Activated naive CD4-positive, alpha-beta T cell (primary cell): ENCODE measurements at places on chromosomes 1 and 21.

- no peak for DNase-seq
Measured at GRCh38 chr1:239458144-239458500, 71.8 kb downstream of the CHRM3 start.

GRCh38 chr1:227560393-227561173, 2.8 kb upstream of the ZNF678 start:
- no peak for DNase-seq

DNA sequence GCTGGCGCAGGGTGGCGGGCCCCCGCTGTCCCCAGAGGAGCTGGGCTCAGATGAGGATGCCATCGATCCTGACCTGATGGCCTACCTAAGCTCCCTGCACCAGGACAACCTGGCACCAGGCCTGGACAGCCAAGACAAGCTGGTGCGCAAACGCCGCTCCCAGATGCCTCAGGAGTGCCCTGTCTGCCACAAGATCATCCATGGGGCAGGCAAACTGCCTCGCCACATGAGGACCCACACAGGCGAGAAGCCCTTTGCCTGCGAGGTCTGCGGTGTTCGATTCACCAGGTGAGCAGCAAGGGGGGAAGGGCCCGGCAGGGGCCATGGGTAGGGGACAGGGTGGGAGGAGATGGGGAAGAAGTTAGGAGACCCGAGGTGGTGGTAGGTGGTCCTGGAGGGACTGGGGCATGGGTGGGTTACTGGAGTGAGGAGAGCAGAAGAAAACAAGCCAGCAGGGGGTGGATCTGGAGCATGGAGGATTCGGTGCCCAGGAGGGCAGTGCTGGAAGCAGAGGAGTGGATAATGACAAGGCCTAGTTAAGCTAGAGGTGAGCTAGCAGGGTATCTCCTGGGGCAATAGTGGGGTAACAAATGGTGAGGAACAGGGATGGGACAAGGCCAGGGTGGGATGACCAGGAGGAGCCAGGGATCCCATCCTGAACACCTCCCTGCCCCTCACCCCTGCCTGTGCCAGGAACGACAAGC, 13.1 kb downstream of the ZBTB7B start:
- DNase-seq: no peak

GRCh38 chr1:160935527-160936258, 18.9 kb downstream of the ITLN2 start:
- no peak for DNase-seq

GRCh38 chr1:20584890-20585289, 4.0 kb upstream of the CDA start:
- DNase-seq: no peak

DNA sequence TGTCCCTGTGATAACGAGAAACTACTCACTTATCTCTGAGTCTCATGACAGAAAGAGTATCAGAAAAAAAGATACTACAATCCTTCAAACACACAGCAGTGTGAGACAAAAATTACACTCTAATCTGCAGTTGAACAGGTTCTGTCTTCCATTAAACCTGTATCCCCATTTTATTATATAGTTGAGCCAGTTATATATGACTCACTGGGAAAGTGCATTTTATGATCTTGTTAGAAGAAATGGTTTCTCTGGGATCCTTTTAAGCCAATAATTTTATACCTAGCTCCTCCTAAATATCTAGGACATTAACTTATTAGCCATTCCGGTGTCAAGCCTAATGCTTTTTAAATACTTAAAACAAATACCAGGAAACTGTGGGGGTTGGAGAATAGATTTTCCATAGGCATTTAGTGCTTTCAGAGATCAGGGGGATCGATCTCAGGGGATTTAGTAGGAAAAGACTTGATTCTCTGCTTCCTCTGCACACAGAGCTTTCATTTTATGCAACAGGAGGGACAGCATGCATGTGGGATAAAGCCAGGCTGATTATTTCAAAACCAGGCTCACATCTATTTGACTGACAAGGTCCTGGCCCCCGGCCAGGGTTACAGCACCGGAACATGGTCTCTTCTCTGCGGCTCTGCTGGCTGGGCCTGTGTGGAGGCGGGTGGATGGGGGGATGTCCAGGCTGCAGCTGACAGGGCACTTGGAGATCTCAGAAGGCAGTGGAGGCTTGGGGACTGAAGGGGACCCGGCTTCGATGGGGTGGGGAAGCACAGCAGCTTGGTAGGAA, 310.6 kb downstream of the DISC1 start:
- DNase-seq: no peak

DNA sequence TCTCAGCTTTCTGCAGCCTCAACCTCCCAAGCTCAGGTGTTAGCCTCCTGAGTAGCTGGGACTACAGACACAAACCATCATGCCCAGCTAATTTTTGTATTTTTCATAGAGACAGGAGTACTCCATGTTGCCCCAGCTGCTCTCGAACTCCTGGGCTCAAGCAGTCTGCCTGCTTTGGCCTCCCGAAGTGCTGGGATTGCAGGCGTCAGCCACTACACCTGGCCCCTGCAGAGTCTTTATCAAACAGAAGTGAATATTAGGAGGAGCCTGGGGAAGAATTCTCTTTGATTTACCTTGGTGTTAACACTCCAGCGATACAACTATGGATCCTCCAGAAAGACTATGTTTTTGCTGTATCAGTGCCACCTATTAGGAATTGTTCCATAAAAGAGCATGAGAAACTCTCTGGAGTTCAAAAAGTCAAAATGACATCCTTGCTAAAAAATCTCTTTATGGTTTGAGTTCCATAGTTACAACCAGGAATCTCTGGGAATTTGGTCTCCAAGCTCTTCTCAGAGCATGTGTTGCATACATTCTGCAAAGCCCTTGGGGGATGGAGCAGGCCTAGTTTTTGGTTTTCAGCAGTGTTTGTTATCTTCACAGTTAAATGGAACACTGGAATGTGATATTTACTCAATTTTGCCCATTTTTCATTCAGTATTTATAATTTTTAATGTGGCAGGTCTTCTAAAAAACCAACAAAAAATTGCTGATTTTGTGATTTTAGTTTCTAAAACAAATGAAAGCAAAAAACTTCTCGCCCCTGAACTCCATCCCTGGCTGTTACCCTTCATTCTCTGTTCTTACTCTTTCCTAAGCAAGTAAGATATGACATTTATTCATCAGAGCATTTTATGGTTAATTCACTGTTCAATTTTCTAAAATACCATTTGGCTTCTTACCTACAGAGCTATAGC, 77.3 kb downstream of the OLFML2B start:
- no peak for DNase-seq

DNA sequence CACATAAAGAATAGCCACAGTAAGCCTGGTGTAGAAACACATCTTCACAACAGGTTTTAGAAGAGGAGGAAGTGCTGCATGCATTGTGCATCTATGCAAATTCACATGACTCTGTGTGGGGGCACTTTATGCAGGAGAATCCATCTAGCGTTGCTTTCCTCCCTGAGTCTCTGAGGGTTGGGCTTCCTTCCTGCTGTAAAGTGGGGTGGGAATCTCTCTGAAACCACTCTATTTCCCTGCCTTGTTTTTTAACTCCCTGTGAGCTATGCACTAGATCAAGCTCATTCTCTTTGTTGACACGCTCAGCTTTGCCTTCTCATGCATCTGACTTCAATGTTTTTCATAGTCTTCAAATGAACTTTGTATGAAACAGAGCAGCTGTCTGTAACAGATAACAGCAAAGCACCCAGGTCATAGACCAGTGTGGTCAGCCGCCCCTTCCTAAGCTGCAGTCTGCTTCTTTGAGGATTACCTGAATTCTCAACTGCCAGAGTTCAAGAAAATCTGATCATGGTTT, 102.7 kb upstream of the DPH5 start:
- no peak for DNase-seq

GRCh38 chr1:208499026-208499425, 254.8 kb upstream of the PLXNA2 start:
- no peak for DNase-seq

- DNase-seq: no peak
Measured at GRCh38 chr1:91828583-91829281, 57.2 kb downstream of the TGFBR3 start.

DNA sequence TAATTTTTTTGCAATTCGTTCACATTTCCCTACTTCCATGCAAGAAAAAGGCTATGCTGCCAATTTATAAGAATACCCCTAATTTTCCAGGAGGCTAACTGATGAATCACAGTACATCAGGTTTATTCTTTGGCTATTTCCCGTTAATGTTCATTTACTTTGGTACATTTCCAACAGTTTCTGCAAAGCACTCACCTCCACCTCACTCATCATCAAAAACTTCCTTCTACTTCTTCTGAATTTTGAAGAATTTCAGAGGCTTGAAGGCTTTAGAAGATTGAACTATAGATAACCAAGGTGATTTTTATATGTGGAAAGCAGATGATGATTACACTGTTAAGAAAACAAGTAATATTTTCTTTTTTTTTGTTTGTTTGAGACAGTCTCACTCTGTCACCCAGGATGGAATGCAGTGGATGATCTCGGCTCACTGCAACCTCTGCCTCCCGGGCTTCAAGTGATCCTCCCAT, 60.5 kb upstream of the HP1BP3 start:
- DNase-seq: no peak

DNA sequence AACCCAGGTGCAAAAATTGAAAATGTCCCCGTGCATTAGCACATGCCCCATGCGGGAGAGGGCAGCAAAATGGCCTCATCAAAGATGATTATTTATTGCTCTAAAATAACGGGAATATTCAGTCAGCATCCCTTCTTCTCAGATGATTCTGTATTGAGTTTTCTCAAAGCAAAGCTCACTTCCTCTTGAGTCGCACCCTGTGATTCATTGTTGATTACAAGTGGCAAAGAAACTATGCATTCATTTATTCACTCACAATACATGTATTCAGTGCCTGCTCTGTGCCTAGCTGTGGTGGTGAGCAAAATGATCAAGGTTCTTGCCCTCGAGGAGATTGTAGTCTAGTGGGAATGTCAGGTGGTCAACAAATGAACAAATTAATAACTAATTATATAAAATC, 226.0 kb upstream of the KAZN start:
- DNase-seq: no peak

DNA sequence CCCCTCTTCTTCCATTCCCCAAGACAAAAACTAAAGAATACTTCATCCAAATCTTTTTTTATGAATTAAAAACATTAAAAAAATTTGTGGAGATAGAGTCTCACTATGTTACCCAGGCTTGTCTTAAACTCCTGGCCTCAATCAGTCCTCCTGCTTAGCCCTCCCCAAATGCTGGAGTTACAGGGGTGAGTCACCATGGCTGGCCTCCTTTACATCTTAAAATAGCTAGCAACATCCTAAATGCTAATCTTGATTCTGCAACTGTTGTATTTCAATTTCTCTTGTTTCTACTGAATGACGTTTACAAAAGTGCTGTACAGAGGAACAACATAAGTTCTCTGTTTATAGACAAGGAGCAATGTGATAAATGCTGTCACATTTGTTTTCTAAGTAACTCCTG, 483.5 kb downstream of the ADGRL2 start:
- DNase-seq: no peak

- no peak for DNase-seq
Measured at GRCh38 chr1:180228648-180229482, 1.2 kb upstream of the LHX4 start.

GRCh38 chr1:170410401-170411166, 121.4 kb upstream of the GORAB start:
- no peak for DNase-seq

DNA sequence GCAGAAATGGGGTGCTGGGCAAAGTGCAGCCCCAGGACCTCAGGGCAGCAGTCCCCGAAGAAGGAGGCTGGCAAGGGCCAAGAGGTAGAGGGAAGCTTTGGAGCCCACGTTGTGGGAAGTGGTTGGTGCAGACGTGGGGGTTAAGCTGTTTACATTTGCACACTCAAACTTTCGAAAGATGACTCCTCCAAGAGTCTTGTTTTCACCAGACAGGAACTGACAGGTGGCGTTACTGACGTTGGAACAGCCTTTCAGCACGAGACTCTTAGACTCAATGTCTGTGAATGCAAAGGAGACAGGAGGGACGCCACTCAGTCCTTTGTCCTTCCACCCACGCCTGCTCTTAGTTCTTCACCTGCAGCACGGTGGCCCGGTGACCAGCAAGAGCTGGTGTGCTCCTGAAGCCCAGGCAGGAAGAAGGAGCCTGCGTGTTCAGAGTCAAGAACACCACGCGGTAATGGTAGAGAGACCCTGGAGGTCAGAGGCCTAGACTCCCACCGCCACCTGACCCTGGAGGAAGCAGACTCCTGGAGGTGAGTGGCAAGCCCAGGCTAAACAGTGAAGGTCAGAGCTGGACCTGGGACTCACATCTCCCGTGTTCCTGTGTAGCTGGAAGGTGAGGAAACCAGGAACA, 15.9 kb downstream of the LYPD8 start:
- no peak for DNase-seq

- no peak for DNase-seq
Measured at GRCh38 chr1:95396557-95396956, 162.5 kb downstream of the RWDD3 start.

- no peak for DNase-seq
Measured at GRCh38 chr1:159172614-159173291, 1.3 kb downstream of the CADM3 start.

DNA sequence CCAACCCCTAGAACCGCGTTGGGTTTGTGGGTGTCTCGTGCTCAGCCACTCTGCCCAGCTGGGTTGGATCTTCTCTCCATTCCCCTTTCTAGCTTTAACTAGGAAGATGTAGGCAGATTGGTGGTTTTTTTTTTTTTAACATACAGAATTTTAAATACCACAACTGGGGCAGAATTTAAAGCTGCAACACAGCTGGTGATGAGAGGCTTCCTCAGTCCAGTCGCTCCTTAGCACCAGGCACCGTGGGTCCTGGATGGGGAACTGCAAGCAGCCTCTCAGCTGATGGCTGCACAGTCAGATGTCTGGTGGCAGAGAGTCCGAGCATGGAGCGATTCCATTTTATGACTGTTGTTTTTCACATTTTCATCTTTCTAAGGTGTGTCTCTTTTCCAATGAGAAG, 18.7 kb downstream of the TFF3 start:
- no peak for DNase-seq

DNA sequence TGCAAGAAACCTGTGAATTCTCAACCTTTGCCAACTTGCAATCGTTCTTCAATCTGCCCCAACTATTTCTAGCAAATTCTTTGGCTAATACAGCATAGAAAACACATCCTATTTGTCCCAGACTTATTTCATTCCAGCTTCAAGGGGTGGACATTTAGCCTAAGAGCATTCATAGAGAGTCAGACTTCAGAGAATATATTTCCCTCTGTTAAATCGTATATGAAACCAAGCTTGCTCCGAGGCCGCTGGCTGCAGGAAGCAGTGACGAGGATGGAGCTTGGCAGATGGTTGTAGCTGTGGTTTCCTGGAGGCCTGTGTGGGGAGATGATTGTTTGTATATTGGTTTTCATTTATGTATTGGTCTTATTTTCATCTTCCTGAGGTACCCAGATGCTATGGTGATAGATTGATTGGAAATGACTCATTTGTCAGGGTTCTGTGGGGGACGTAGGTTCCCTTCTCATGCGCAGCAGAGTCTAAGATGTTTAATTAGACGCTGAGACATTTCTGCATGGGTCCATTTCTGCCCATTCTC, 26.1 kb downstream of the MAN1C1 start:
- DNase-seq: no peak

- DNase-seq: no peak
Measured at GRCh38 chr21:35508139-35508888, 459.2 kb upstream of the RUNX1 start.
